ENCODE measurements at places on chromosomes 6 and 20.

GRCh38 chr6:84772428-84773132, 8.2 kb upstream of the TBX18 start:
- DNase-seq: no peak

DNA sequence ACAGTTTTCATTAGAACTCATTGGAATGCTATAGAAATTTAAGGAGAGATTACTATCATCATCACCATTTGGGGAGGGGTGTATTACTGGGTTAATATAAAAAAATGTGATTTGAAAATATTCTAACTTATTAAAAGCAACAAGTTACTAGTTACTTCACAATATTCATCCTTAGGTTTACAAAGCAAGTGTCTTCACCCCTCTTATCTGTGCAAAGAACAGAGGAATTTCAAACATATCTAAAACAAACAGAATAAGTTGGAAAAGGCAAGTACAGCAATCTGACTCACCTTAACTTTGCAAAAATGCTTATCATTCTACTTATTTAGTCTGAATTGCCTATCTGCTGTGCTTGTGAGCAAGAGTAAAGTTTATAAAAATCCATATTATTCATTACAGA, 32.9 kb downstream of the DCBLD1 start:
- DNase-seq: no peak

- DNase-seq: no peak
These were observed 371.4 kb downstream of the HDGFL1 start for GRCh38 chr6:22940581-22941290.

- no peak for DNase-seq
These were observed 108.6 kb downstream of the BANF2 start for GRCh38 chr20:17808357-17808756.

DNA sequence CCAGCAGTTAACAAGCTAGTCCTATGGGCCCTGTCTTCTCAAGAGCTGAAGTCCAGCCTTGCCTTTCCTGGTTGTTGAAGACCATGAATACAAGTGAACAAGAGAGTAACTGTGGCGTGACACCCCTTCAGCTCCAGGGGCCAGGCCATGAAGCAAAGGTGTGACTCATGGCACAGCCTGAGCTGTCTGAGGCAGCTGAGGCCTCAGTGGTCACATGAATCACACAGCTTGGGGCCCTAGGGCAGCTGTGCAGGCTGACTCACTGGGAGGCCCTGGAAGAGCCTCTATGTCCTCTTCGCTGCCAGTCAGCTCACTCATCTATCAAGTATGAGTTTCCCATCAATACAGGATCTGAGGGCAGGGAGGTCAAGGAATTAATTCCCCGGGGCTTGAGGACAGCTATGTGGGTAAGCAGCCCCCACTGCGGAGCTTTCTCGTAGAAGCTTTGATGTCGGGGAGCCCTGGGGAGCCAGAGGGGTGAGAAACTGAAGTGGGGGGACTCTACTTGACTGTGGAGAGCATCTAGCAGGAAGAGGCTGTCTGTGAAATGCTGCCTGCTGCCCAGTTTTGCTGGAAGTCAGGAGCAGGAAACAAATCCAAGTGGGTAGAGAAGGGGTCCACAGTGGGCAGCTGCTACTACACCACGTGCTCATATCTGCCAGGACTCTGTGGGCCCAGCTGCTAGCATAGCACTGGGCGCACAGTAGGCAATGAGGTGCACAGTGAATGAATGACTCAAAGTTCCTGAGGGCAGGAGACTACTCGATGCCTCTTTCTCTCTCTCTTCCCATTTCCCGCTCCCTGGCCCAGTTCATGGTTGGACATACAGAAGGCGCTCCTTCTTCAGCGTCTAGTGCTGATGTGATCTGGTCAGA, 13.7 kb upstream of the FAM83C start:
- peak; percentile 15 for DNase-seq

Data from hematopoietic multipotent progenitor cell treated with erythropoietin and hydrocortisone succinate and interleukin-3 and kit ligand, for 15 days (in vitro differentiated cells).